ENCODE measurements at places on chromosomes 5 and 9.
A peak's percentile ranks its signal among the peaks of the same experiment; 100 is the strongest.

- no peak for DNase-seq
Observed at GRCh38 chr5:72402959-72403628, 82.9 kb downstream of the PTCD2 start.

DNA sequence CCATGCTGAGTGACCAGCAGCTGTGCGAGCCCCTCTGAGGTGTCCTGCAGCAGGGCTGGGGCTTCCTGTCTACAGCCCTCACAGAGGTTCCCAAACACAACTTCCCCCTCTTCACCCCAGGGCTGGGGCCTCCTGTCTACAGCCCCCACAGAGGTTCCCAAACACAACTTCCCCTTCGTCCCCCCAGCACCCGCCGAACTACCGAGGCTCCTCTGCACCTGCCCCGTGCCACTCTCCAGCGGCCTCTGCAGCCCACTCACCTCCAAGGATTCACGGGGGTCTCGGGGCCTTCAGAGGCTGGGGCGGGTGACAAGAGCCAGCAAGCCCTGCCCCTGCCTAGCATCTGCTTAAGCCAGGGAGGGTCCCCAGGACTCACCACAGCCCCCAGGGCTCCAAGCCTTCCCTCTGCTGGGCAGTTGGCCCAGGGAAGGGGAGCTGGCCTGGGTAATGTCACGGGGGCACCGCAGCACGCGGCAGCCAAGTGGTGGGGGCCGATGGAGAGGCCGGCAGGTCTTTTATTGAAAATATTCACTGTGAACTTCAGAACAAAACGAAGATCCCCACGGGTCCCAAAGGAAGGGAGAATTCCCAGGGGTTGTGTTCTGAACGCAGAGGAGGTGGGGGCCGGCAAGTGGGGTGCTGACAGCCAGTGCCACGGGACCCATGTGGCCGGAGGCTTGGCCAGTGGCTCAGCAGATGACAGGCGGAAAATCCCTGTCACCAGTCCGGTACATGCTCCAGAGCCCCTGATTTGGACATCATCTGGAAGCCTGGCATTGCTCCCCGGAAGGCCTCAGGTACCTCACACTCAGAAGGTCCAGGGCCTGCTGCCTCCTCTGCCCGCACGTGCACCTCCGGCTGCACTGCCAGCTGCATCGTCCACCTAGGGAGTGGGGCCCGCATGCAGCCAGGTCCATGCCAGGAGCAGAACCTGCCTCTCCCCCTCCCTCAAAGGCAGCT lies 125.3 kb downstream of the ADAMTS2 start:
- DNase-seq: no peak

DNA sequence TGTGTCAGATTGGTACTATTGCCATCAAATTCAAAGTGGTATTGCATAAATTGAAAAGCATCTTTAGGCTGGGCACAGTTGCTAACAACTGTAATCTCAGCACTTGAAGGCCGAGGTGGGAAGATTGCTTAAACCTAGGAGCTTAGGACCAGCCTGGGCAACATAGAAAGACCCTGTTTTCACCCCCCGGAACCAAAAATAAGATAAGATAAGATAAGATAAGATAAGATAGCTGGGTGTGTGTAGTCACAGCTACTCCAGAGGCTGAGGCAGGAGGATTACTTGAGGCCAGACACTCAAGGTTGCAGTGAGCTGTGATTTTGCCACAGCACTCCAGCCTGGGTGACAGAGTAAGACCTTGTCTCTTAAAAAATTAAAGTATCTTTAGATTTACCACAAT lies 297.9 kb upstream of the SEMA6A start:
- no peak for DNase-seq

- DNase-seq: no peak
Observed at GRCh38 chr5:3022665-3023064, 271.2 kb upstream of the IRX2 start.

GRCh38 chr5:149011084-149011483 lies 51.8 kb downstream of the SH3TC2 start:
- DNase-seq: no peak

DNA sequence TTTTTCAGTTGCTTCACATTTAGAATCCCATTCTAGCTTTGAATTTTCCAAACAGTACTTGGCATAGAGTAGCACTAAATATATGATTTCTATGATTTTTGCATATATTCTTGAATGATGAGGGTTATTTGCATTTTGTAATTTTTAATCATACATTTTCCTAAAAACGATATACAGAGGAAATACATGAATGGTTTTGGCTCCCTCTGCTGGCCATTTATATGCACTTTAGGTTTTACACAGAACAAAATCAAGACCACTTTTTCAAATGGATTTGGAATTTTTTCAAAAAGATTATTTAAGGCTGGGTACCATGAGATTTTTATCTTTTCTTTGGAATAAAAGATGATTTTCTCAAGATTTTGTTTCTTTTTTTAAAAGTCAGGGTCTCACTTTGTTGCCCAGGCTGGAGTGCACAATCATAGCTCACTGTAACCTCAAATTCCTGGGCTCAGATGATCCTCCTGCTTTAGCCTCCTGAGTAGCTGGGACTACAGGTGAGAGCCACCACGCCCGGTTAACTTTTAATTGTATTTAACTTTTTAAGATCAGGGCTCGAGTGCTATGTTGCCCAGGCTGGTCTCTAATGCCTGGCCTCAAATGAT lies 16.7 kb upstream of the COMMD10 start:
- DNase-seq: no peak

DNA sequence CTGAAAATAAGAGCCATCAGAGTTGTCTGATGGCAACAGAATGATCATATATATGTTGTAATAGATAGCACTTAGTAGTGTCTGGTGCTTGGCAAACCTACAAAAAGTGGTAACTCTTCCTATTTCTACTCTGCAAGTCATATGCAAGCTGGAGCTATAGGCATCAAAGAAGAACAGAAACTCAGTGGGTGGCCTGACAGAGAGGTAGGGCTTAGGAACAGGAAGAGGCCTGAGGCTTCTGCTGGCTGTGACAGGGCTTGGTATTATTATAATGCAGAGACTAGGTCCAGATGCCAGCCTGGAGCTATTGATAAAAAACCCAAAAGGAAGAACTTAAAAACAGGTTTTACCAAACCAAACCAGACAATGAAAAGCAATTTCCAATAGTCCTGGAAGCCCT lies 4.4 kb upstream of the DIAPH1 start:
- DNase-seq: peak; percentile 65

GRCh38 chr5:54257366-54258118 lies 52.8 kb downstream of the ARL15 start:
- DNase-seq: no peak

DNA sequence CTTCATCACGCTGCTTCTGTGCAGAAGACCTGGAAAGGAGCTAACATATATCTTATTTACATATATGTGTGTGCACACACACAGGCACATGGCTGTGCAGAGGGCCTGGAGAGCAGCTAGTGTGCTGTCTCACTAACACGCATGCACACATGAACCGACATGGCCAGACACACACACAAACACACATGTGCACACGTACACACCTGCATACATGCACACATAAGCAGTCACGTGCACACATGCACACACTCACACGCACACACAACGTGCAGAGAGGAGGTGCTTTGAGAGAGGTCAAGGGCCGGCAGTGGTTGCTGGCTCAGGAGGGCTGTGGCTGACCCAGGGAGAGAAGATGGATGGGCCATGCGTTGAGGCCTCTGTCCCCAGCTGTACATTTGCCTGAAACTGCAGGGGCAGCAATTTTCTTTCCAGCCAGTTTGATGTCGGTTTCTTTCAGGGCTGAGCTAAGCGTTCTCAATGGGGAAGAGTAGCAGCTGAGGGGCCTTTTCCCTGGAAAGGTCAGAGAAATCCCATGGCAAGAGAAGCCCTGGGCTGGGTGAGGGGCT lies 66.7 kb downstream of the OLFM1 start:
- no peak for DNase-seq

DNA sequence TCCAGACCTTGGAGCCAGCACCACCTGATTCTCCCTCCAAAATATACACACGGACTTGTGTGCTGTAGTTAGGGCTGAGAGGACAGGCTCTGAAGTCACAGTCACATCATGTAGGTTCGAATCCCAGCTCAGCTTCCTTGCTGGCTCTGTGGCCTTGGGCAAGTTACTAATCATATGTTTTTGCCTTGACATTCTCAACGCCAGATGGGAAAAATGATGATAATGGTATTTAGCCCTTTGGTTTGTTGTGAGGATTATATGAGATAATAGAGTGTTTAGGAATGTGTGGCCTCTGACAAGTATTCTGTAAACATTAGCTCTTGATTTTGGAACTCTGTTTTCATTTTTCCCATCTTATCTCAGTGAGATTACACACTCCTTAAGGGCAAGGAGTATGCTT lies 72.5 kb downstream of the PLAC8L1 start:
- no peak for DNase-seq

DNA sequence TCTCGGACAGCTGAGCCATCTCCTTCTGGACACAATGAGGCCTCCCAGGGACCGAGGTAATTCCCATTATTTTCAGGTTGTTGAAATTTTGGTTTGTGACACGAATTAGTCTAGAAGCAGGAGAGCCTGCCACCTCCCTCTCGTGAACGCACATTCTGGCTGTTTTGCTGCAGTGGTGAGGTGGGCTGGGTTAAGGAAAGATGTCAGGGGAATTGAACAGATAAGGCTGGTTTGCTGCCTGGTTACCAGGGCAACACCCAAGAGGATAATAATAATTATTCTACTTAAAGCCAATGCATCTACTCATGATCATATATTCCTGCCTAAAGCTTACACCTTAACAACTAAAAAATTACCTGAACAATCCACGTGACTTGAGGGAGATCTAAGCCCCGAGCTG lies 38.1 kb downstream of the DDX31 start:
- DNase-seq: no peak

GRCh38 chr9:35163413-35163812 lies 1.6 kb downstream of the UNC13B start:
- DNase-seq: no peak
